ENCODE measurements at places on chromosomes 7 and 10.

- DNase-seq = no peak
These were observed 43.8 kb upstream of the ARL4A start for GRCh38 chr7:12643644-12644043.

DNA sequence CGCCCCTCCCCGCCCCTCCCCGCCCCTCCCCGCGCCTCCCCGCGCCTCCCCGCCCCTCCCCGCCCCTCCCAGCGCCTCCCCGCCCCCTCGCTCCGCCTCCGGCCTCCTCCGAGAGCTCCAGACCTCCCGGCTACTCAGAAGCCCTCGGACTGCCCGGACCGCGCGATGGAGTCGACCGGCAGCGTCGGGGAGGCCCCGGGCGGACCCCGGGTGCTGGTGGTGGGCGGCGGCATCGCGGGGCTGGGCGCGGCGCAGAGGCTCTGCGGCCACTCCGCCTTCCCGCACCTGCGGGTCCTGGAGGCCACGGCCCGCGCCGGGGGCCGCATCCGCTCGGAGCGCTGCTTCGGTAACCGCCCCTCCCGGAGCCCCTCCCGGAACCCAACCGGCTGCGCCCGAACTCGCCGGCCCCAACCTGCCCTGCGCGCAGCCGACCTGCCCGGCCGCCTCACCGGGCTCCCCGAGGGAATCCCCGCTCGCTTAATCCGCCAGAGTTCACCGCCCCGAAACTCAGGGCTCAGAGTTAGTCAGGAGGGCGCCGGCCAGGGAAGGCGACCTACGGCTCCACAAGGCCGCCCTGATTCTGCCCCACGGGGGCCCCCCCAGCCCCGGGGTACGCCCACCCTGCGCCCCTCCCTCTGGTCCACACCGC lies at the start of gene PAOX:
Gene PAOX, plus strand, starts transcription at position 111 of the 649 bp plus-strand sequence. Its CDS starts 55 bp downstream, at position 166.
- DNase-seq = no peak

- DNase-seq = no peak
These were observed 24.7 kb upstream of the GPAM start for GRCh38 chr10:112208292-112208691.

- no peak for DNase-seq
These were observed 28.4 kb downstream of the HERC4 start for GRCh38 chr10:68046642-68047041.

GRCh38 chr7:152392254-152392653 lies 43.5 kb downstream of the KMT2C start:
- DNase-seq = no peak

GRCh38 chr10:12201543-12201942 lies 5.6 kb downstream of the CDC123 start:
- no peak for DNase-seq

DNA sequence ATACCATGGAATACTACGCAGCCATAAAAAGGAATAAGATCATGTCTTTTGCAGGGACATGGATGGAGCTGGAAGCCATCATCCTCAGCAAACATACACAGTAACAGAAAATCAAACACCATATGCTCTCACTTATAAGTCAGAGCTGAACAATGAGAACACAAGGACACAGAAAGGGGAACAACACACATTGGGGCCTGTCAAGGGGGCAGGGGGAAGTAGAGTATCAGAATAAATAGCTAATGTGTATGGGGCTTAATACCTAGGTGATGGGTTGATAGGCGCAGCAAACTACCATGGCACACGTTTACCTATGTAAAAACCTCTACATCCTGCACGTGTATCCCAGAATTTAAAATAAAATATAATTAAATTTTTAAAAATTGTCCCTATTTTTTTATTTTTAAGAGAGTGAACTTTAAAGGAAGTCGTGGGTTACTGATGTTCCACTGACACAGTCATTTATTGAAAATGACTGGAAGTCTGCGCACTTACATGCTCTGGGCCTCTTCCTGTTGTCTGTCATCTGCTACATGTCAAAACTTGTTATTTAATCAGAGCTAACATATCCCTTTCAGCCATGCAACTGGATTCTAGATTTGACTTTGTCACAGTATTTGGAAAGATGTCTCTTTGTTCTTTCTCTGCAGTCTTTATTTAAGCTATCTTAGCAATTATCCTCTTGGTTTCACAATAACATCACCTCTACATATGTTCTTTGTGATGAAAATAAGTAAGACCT lies 73.7 kb upstream of the ABCB5 start:
- DNase-seq = no peak

DNA sequence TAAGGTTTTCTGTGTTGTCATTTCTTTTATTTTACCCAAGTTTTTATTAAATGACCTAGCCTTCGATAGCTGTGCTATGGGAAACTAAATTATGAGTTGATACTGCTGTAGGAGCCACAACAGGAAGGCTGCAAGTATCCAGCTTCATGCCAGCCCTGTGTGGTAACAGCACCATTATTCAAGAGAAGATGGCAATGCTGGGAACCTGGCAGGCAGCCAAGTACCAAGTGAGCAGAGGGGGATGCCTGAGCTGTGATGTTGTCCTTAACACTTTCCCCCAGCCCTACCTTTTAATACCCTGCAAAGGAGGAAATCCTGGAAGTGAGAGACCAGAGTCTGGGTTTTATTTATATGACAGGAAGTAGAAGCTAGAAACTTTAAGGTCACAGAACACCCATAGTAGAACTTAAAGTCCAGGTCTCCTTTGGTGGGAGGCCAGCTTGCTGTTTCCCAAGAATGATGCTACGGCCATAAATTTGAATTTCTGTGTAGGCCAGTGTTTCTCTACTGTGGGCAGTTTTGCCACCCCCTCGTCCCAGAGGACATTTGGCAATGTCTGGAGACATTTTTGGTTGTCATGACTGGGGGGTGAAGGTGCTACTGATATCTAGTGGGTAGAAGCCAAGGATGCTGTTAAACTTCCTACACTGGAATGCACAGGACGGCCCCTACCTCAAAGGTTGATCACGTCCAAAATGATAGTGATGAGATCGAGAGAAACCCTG lies 9.2 kb upstream of the ATXN7L1 start:
- DNase-seq = no peak

- no peak for DNase-seq
These were observed 328.2 kb downstream of the TNS3 start for GRCh38 chr7:47253650-47254080.

- DNase-seq = no peak
These were observed 4.7 kb downstream of the BLVRA start for GRCh38 chr7:43763183-43763582.

GRCh38 chr7:71750290-71750689 lies 618.3 kb downstream of the GALNT17 start:
- no peak for DNase-seq

- no peak for DNase-seq
These were observed 771.4 kb downstream of the LRMDA start for GRCh38 chr10:76202777-76203176.

- DNase-seq = no peak
These were observed 100.0 kb upstream of the AMPH start for GRCh38 chr7:38731215-38731614.

GRCh38 chr10:122121059-122121458 lies 132.1 kb downstream of the TACC2 start:
- no peak for DNase-seq

DNA sequence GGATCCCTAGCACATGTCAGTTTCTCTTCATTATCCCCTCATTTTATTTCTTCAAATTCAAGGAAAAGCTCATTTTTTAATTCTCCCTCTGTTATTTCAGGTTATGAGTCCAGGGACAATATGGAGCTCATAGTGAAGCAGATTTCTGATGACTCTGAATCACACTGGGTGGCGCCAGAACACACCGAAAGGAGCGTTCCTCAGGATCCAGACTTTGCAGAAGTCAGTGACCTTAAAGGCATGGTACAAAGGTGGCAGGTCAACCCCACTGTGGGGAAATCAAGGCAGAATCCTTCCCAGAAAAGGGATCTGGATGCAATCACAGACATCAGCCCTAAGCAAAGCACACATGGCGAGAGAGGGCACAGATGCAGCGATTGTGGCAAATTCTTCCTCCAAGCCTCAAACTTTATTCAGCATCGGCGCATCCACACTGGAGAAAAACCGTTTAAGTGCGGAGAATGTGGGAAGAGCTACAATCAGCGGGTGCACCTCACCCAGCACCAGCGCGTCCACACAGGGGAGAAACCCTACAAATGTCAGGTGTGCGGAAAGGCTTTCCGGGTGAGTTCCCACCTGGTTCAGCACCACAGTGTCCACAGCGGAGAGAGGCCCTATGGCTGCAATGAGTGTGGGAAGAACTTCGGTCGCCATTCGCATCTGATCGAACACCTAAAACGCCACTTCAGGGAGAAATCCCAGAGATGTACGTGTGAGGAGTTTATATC lies 21.4 kb downstream of the ZKSCAN5 start:
- DNase-seq = no peak

GRCh38 chr7:129906700-129907099 lies 46.1 kb downstream of the UBE2H start:
- DNase-seq = no peak

GRCh38 chr7:48337012-48337621 lies 165.9 kb downstream of the ABCA13 start:
- no peak for DNase-seq

GRCh38 chr7:151790095-151790829 lies 86.7 kb downstream of the PRKAG2 start:
- no peak for DNase-seq

DNA sequence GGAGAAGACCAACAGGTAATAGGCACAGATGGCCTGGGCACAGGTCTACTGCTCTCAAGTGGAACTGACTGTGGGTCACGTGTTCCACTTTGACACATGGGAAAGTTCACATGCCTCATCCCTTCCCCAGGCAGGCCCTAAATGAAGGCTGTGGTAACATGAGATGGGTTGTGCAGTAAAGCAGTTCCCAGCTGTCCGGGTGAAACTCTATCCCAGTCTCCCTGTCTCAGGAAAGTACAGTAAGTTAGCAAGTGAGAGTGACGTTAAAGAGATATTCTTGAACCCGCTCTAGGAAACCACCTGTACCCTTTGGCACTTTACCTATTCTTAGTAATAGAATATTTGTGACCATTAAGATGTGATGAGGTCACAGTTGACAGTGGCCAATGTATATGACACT lies 343.7 kb upstream of the AOAH start:
- no peak for DNase-seq

- DNase-seq = no peak
These were observed 27.6 kb upstream of the MKRN1 start for GRCh38 chr7:140506788-140507464.

GRCh38 chr10:72730479-72730878 lies 38.5 kb downstream of the MCU start:
- DNase-seq = no peak

- DNase-seq = no peak
These were observed 101.0 kb downstream of the SMURF1 start for GRCh38 chr7:99042957-99043356.

DNA sequence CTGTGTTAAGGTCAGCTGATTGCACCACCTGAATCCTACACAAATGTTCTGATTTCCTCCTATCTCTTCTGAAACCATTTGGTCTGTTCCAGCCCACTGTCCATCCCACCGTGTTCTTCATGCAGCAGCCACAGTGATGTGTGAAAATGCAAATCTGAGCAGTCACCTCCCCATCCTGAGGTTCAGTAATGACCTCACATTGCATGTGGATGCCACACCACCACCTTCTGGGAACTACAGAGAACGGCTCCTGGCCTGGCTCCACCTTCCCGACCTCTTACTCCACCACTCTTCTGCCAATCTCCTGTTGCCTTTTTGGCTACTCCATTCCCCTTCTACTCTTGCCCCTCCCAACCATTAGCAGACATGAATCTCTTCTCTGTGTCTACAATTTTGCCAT lies 244.4 kb downstream of the TNS3 start:
- no peak for DNase-seq

- DNase-seq = no peak
These were observed 21.0 kb downstream of the ANKRD30A start for GRCh38 chr10:37146443-37146842.

DNA sequence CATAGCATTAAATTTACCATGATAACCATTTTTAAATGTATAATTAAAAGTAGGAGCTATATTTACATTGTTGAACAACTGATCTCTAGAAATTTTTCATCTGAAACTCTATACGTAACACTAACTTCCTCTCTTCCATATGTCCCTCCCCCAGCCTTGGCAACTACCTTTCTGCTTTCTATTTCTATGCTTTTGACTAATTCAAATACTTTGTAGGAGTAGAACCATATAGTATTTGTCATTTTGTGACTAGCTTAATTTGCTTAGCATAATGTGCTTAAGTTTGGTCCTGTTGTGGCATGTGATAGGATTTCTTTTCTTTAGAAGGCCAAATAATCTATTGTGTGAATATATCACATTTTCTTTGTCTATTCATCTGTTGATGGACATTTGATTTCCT lies 225.3 kb upstream of the POT1 start:
- no peak for DNase-seq
